ENCODE measurements at places on chromosomes 12 and 14.
A peak's percentile ranks its signal among the peaks of the same experiment; 100 is the strongest.

- H3K27me3 ChIP-seq, result no peaks in the 10 kb centered on the region
- no peak overlapping the region for H3K4me3 ChIP-seq
- H3K4me1 ChIP-seq, result no peaks in the 10 kb centered on the region
Observed at GRCh38 chr12:197911-198695, 15.9 kb downstream of the SLC6A12 start.

DNA sequence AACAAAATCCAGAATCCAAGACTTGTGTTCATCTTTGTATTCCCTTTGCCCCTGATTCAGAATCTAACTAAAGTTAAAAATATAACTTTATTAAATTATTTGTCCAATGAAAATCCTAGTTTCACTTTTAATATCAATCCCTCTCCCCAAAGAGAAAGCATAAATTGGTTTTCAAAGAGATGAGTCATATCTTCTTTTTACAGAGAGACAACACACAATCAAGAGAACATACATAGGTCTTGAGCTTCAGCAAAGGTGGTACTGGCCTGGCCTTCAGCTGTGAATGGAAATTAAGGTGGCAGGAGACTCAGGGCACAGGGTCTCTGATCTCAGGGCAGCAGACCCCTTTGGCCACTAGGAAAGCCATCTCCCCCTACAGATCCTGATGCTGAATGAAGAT lies 4.3 kb upstream of the ASCL1 start:
- H3K27ac ChIP-seq, result no peak overlapping the region
- peaks cover 91% of the 10 kb centered on the region for H3K27me3 ChIP-seq
- H3K4me3 ChIP-seq, result no peak overlapping the region
- H3K36me3 ChIP-seq, result no peaks in the 10 kb centered on the region
- no peak for DNase-seq

- peak; percentile 81 for DNase-seq
- no peak overlapping the region for H3K27ac ChIP-seq
- H3K4me3 ChIP-seq, result no peak overlapping the region
- no peaks in the 10 kb centered on the region for H3K36me3 ChIP-seq
Observed at GRCh38 chr12:52372216-52373154, 5.2 kb upstream of the KRT85 start.

GRCh38 chr14:29016050-29016900 lies 249.7 kb downstream of the FOXG1 start:
- no peaks in the 10 kb centered on the region for H3K27me3 ChIP-seq
- no peaks in the 10 kb centered on the region for H3K4me1 ChIP-seq
- DNase-seq, result no peak
- H3K36me3 ChIP-seq, result no peaks in the 10 kb centered on the region
- no peak overlapping the region for H3K4me3 ChIP-seq

DNA sequence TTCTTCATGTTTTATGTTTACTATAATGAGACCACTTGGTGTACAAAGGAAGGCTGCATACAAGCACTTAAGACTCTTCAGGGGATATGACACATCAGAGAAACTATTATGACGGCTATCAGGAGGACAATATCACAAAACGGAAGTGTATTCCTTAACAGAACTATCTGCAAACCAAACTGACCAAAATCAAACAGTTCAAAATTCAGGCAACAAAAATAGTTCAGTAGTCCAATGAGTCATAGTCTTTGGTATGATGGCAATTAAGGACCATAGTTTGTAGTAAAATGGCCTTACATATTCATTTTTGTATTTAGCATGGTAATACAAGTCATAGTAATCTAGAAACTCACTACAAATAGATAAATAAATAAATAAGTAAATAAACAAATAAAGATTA lies 1638.7 kb upstream of the SEL1L start:
- no peak overlapping the region for H3K4me3 ChIP-seq
- no peak for DNase-seq
- H3K4me1 ChIP-seq, result no peaks in the 10 kb centered on the region
- H3K27ac ChIP-seq, result no peak overlapping the region
- no peaks in the 10 kb centered on the region for H3K36me3 ChIP-seq

GRCh38 chr12:42968426-42968825 lies 378.9 kb upstream of the PRICKLE1 start:
- no peak overlapping the region for H3K27ac ChIP-seq
- no peaks in the 10 kb centered on the region for H3K36me3 ChIP-seq
- H3K4me3 ChIP-seq, result no peak overlapping the region
- peaks cover 17% of the 10 kb centered on the region for H3K4me1 ChIP-seq

DNA sequence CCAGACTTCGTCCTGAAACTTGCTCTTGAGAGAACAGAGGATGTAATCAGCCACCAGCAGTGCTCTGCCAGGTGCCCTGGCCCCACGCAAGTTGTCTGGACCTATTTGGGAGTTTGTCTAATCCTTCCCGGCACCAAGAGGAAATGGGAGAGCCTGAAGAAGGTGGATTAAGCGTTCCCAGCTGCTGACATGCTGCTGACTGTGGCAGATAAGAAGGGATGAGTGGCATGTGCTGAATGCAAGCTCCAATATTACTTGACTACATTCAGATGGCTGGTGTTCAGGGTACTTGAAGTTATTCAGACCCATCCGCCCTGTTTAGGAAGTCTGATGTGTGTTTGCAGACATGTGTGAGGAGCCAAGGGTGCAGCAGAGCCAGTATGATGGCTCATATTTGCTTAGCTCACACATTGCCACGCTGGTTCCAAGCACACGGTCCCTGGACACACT lies 440.6 kb upstream of the CCDC196 start:
- peak overlapping the region; percentile 68 for H3K27ac ChIP-seq
- H3K4me1 ChIP-seq, result peaks cover 4% of the 10 kb centered on the region
- H3K27me3 ChIP-seq, result no peaks in the 10 kb centered on the region
- peak; percentile 21 for DNase-seq
- H3K4me3 ChIP-seq, result no peak overlapping the region

- H3K27me3 ChIP-seq, result no peaks in the 10 kb centered on the region
- H3K36me3 ChIP-seq, result no peaks in the 10 kb centered on the region
- no peak overlapping the region for H3K4me3 ChIP-seq
Observed at GRCh38 chr12:64173456-64173855, 48.6 kb downstream of the KICS2 start.
